Stimulated activated CD8-positive, alpha-beta memory T cell treated with anti-CD3 and anti-CD28 coated beads, Interleukin-4, amount 100 ng/mL, for 4 hours (primary cell): ENCODE measurements at places on chromosomes 12 and 14.

DNA sequence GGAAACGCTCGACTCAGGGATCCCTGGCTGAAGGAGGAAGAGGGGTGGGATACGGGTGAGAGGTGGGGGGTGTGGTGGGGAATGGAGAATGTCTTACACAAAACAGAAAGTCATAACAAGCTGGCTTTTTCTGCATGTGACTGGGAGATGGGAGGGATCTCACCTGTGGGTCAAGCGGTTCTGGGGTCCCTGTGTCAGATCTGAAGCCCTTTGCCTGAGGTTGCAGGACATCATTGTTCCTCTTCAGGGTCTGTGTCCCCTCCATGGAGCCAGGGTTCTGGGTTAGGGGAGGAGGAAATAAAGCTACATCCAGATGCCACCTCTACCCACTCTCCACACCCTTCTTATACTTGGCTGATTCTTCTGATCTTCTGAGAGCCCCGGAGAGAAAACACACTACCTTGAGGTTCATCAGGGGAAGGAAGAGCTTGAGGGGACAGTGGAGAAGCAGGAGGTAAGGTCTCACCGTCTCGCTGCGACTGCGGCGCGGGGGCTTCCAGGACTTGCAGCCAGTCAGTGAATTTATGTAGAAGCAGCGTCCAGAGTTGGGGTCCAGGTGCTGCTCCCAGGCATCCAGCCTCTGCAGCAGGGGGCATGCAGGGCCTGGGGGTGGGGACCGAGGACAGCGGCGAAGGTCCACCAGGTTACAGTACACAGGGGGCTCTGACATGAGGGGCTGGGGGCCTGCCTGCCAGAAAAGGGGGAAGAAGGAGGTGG, 2.5 kb downstream of the ARHGAP9 start:
- no peak for DNase-seq

- DNase-seq, result no peak
Observed at GRCh38 chr12:98224584-98225221, 290.7 kb upstream of the TMPO start.

- no peak for DNase-seq
Observed at GRCh38 chr12:126067626-126068329, 1002.5 kb downstream of the AACS start.

DNA sequence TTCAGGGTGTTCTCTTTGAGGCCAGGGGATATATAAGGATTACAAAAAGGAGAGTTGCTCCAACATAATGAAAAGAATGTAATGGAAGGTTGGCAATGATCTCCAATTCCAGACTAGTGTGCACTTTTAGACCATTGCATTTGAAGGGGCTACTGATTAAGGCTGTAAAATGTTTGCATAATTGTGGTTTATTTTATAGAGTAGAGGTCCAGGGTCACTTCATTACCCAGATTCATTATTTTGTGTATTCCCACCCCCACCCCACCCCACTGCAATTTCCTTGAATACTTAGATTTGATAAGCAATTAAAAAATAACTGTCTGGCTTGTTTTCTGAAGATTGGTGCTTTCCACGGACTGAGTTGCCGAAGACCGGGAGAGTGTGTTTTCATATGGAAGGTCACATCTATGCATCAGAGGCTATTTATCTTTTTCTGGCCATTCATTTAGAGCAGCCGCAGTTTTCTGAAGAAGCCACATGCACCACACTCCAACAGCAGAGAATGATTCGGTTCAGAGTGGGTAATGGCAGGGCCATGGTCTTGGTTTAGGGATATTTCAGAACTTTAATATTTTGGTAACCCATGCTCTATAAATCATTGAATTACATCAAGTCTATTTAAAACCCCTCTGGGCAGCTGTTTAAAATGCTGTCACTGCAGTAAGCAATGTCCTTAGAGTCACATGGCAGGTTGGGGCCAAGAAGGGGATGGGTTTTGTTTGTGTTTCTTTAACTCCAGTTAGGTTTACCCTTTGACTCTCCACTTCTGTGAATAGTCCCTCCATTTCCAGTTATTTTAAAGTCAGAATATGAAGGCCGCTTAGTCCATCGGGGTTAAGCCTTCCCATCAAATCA, 94.6 kb downstream of the TMEM30B start:
- no peak for DNase-seq

DNA sequence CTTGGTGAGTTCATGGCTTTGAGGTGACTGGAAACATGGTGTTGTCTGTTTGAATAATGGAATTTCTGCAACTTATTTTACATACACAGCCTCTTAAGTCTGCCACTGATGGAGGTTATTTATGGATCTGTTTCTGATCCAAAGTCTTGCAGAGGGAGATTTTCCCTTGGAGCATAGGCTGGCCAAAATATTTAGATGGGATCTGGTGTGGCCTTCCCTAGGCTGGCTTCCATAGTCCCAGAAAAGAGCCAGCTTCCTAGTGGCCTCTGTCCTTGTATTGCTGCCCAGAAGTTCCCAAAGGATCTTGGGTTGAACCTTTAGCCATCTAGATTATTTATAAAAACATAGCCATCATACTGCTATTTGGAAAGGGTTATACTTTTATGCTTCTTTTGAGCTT, 491.1 kb upstream of the RGS6 start:
- DNase-seq, result no peak

DNA sequence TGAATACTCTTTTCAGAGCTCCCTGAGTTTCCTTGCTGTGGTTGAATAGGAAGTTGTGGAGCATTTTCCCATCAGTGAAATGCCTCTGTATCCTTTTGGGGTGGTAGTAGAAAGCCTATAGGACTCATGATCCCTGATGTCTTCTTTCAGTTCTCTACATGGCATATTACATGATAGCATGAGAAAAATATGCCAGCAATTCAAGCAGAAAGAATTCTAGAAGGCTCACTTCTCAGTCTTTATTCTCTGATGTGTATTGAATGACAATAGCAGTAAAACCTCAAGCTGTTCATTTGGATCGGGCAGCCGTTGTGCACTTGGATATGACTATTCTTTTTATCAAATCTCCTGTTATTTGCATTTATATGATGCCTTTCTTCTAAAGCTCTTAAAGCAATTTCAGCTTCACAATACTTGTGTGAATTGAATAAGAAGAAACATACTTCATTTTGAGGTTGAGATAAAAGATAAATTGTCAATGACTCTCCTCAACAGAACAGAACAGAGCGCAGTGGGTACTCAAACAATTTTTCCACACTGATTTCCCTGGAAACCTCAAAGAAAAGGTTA, 251.5 kb upstream of the FBXO33 start:
- DNase-seq, result no peak

DNA sequence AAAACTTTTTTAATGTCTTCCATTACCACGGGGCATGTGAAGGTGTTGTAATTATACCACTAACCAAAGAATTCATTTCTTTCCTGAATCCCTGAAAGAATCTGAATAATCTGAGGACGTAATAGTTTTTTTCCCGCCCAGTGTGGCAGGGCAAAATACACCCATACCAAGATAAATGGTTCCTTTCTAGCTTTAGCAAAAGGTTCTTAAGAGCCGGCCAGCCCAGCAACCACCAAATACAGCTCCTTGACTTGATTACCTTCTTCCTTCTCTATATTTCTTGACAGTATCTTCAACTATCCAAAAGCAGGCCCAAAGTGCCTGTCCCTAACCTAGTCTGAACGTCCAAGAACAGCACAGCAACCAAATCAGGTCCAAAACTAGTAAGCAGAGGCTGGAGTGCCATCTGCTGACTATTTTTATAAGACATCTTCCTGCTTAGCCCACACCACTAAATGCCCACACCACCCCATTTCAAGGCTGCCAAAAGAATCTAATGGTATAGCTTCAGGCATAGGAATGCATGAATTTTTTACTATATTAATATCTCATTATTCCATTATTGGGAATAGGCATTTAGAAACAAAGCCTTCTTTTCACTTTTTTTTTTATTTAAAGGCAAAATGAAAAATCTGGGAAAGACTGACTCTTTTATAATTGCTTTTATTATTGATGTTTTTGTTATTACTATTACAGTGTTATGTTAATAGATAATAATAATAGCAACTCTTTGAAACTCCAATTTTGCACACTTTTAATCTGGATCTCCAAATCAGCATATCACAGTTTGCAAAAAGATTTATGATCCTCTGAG, 524.4 kb downstream of the MED13L start:
- no peak for DNase-seq

DNA sequence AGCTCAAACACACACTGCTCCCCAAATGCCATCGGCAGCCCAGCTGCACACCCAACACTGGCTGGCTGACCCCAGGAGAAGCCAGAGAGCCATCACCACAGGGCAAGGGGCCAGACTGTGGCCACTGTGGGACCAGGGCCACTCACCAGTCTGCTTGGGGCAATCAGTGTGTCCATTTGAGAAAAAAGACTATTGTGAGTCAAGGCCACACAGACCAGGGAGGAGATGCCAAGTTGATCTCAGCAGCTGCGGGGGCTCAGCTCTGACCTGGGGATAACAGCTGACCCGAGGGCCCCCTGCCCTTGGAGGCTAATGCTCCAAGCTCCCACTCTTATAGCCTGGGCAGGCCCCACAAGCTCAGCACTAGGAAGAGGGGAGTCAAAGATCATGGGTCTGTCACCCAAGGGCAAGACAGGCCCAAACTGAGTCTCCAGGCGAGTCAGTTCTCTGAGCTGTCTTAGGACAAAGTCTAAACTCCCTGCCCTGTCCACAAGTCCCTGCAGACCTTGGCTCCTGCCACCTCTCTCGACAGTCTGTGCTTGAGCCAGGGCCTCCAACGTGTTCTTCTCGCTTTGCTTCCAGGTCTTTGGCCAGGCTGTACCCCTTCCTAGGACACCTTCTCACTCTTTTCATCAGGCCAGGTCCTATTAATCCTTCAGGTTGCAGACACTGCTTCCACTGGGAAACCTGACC, 30.1 kb upstream of the PNMA1 start:
- DNase-seq, result no peak
